Panc1 (cell line): ENCODE measurements at places on chromosomes 13 and 19.

DNA sequence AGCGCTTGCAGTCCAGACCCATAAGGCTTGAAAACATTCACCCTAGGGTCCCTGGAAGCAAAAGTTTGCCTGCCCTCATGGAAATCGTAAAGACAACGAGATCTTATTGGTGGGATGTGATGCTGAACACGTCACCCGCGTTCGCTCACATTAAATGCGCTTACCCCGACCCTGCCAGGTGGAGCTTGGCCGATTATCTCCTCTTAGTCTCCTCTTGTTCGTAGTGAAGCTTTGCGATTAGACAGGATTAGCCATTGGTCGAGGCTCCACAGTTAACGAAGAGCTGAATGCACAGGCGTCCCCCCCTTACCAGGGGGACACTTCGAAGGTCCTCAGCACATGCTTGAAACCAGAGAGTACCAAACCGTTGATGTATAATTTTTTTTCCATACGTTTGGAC is 16.0 kb upstream of the KDM4B start:
- no peak for DNase-seq

DNA sequence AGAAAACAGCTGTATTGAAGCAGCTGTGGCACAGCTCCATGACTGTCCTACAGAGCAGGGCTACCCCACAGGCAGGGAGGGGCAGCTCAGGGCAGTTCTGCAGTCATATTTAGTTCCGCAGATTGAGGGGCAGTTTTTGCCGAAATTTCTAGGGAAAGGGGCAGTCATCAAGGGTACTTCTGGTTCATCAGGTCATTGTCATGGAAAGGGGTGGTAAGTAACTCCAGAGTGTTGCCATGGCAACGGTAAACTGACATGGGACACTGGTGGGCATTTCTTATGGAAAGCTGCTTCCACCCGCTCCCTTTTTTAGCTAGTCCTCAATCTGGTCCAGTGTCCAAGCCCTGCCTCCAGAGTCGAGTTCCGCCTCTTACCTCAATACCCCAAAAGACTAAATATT is 702.8 kb downstream of the LIG4 start:
- DNase-seq, result no peak

GRCh38 chr19:8459520-8460270 is 14.9 kb downstream of the HNRNPM start:
- peak; percentile 48 for DNase-seq

GRCh38 chr13:72653506-72653905 is 73.9 kb downstream of the MZT1 start:
- no peak for DNase-seq

GRCh38 chr19:33310606-33311325 is 8.4 kb upstream of the CEBPA start:
- no peak for DNase-seq

DNA sequence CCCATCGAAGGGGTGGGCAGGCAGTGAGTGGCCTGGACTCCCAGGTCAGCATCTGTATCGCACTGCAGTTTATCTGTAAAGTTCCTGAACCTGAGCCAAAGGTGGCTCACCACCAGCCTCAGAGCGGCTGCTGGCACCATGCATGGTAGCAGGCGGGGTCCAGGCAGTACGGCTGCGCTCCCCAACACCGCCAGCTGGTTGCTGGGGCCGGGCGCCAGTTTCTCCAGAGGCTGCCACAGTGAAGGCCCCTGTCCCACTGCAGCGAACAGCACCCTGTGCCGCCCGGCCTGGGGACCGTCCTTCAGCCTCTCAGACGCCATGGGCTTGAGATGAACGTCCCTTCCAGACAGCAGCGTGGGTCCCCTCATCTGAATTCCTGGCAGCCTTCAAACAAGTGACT is 109.8 kb downstream of the KDM4B start:
- DNase-seq, result no peak

GRCh38 chr13:108483981-108484380 is 145.4 kb upstream of the MYO16 start:
- DNase-seq, result no peak

DNA sequence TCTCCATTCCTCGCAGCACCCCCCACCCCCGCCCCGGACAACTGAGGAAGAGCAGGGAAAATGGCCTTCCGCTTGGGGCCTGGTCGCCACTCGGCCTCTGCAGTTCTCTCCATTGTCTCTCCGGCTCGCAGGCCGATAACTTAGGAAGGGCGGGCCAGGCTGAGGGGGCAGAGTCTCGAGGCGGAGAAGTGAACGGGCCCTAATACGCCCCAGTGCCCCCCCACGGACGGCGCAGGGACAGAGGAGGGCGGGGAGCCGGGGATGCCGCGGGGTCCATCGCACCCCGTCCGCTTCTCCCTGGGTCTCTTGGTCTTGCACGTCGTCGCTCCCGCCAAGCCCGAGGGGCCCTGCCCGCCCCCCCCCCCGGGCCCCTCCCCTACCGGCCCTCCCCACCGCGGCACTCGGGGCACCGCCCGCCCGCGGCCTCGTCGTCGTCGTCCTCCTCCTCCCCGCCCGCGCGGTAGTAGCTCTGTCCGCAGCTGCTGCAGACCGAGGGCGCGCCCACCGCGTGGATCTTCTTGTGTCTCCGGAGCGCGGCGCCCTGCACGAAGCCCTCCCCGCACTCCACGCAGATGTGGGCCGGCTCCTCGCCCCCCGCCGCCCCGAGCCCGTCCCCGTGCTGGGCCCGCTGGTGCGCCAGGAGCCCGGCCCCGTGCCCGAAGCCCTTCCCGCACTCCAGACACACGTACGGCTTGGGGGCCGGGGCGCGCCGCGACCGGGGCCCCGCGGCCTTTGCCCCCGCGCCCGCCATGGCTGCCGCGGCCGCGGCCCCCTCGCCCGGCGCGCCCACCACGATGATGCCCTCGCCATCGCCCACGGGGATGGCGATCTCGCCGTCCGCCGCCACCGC is 33.2 kb downstream of the ZNF787 start:
- DNase-seq, result no peak

DNA sequence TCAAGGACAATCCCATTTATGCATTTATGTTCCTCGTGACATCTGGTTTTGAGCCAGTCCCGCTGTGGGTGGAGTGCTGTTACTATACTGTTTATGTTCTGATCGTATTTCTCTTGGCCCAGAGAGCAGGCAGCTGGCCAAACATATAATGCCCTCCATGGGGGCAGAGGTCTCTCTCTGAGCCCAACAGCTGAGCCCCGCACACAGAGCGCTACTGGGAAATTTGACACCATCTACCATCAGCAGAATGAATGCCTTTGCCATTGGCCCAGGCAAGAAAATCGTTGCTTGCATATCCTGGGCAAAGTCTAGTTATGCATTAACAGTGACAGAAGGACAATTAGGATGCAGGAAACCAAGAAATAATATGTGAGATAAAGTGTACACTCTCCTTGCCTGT is 126.8 kb upstream of the CACNA1A start:
- no peak for DNase-seq

GRCh38 chr13:74168263-74168675 is 34.1 kb upstream of the KLF12 start:
- DNase-seq, result no peak

DNA sequence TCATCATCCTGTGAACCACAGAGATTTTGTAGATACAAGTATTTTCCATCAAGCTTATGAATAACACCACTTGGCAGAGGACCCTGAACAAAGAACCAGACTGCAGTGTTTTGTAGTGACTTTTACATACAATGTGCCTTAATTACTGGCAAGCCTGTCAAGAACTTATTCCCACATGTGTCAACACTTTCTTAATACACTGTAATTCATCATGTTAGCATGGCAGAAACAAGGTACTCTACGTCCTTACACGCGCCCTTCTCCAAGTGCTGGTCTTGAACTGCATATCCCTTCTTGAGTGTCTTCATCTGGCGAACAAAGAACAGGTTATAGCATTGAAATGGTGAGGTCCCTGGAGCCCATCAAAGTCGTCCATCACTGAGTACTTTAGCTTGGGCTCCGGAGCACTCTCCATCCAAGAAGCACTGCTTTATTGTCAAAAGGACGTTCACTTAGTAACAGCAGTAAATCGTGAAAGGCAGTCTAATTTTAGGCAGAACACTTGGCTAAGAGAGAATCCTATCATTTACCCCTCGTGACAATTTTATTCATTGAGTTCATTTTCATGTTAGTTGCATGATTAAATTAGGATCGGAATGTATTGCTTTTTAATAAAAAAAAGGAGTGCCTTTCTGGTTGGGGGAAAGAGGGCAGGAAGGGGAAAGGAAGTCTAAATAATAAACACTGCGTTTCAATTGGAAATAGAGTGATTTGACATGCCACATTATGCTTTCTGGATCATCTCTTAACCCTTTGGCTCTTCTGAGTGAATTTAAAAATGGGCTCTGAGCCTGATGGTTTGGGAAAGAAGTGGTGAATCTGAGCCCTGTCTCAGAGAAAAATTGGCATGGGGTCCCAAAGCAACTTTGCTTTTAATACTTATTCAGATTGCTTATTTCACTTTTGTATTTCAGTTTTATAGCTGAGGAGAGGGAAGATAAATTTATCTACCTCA is 376.1 kb downstream of the DLEU7 start:
- no peak for DNase-seq

DNA sequence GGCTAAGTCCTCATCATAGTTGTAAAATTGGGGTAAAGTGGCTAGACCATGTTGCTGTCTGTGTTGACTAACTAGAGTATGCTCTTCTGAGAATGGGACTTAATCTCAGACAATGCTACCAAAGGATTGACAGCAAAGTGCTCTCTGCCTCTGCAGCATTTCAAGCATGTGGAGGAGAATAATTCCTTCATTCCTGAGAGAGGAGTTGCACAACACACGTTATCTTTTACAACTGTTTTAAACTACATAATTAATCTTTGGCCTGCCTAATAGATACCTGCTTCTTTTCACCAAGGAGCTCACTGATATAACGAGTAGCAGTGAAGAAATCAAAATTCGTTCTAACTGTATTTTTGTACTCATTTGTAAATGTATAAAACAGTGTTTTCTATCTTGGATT is 2172.2 kb downstream of the PCDH9 start:
- no peak for DNase-seq

DNA sequence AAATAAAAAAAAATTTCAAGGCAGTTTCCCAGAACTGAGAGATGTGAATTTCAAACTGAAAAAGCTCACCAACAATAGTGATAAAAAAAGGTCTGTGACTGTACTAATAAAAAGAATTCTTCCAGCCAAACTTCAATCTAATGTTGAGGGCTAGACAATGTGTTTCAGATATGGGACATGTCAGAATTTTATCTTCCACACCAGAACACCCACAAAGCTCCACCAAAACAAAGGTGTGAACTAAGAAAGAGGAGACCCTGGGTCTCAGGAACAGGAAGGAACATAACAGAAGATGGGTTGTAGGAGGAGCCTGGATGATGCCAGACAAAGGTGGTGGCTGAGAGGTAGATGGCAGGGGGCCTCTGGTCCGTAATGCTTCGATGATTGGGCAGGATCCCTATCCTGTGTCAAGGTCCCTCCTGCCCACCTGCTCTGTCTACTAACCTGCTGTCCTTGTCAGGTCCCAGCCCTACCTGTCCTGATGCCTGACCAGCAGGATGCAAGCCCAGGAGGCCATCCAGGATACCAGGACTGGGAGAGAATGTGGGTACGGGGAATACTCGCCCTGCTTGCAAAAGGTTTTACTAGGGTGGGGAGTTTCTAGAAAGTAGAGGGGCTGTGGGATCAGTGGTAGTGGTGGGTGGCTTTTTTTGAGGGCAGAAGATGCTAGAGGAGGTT is 4.5 kb downstream of the MZF1 start:
- no peak for DNase-seq

- no peak for DNase-seq
These were observed 158.4 kb upstream of the FNDC3A start for GRCh38 chr13:48817166-48817802.

DNA sequence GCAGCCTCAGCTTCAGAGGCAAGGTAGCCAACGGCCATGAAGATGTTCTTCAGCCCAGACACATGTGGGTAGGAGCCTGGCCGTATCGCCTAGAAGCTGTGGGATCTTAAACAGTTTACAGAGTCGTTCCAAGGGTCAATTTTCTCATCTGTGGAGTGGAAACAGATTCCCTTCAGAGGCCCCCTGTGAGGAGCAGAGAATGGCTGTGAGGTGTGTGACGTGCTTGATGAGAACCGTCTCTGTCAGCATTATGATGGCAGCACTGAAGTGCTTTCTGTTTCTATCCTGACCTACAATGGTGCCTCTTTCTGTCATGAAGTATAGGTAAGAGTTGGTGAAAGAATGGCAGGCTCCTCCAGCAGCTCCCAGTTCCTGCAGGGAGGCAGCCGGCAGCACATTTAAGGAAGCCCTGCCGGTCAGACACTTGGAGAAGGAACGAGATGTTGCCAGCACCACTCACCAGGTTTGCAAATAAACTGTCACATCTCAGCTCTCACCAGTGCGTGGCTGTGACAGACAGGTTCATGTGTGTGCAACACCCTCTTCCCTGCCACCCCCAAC is 277.3 kb downstream of the FOXO1 start:
- DNase-seq, result no peak

DNA sequence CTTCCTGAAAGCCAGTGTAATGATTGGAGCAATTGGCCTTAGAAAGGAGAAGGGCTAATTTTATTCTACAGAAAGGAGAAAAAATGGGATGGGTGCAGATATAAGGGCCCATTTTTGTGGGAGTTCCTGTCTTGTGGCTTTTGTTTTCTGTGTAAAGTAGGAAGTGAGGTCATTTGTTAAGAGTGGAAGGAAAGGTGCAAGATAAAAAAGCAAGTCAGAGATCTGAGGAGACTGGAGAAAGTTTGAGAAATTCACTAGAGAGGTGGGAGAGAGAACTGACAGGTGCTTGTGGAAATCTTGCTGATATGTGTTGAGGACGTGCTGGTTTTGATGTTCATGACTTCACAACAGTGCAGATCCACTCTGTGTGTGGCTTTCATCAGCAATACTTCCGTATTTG is 349.4 kb downstream of the DLEU7 start:
- DNase-seq, result no peak

- DNase-seq, result no peak
These were observed 829 bp downstream of the REEP6 start for GRCh38 chr19:1491849-1492170.
